Activated CD8-positive, alpha-beta T cell treated with anti-CD3 and anti-CD28 coated beads for 36 hours (primary cell): ENCODE measurements at places on chromosomes 1 and 21.

DNA sequence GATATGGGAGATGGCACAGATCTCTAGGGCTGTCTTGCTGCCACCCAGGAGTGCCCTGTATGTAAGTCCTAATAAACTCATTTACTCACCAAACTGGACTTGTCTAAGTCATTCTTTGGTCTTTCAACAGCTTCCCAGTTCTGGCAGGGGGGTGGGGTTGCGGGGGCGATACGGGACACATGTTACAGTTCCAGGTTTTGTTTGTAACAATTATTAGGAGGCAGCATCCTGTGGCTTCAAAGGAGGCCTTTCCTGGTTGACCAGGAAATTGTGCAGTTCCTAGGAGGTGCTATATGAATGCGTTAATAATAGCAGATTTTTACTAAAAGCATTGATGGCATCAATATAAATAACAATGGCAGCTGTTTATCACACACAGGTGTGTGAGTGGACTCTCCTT is 42.7 kb upstream of the TRIM45 start:
- DNase-seq: no peak

DNA sequence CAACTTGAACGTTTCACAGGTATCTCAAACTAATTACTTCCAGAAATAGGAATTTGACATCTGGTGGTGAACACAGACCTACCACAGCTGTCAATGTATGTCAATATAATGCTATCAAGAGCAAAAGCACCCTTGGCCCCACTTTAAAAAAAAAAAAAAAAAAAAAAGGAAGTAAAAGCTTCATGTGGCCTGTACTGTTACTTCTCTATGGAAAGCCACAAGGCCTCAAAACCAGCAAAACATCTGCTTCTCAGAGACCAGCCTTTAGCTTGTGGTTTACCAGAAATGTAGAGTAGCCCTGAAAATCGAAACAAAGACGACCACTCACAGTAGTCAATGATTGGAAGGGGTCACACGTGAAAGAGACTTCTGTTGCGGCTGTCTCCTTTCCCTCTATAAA is 109.6 kb downstream of the SLC45A1 start:
- DNase-seq: peak; percentile 54

DNA sequence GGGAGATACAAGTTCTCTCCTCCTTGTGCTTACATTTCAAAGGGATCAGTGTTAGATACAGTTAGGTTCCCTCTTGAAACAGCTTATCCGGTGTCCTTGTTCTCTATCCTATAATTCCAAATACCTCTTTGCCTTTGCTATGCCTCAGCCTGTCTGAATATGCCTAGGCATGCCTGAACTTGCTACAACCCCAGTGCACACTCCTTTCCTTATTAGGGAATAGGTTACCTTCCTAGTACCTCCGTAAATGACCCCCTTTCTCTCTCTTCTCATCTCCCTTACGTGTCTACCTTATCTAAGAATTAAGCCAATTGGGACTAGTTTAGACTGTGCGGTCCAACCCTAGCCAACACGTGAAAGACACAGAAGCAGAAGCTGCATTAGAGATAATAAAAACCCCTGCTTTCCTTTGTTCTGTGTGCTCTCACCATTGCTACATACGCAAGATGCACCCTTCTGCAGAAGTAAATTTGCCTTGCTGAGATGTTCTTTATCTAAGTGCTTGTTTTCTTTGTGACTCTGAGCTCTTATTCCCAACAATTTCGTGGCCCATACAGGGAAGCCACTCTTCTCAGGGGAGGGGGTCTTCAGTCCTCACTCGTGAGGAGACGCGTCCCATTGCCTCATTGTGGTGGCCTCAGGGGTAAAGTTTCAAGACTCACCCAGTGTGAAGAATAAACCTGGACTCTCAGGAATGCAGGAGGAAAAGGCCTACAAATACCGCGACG is 802.1 kb downstream of the PLA2G4A start:
- no peak for DNase-seq

GRCh38 chr1:156741481-156741983 is 644 bp upstream of the MRPL24 start:
- DNase-seq: peak; percentile 45

- DNase-seq: no peak
Measured at GRCh38 chr1:194279975-194280374, 1093.6 kb upstream of the B3GALT2 start.
